Cortex of kidney (tissue), 1 donor: ENCODE measurements at places on chromosomes 12 and 14.

GRCh38 chr12:96549341-96549740 lies 60.0 kb downstream of the CFAP54 start:
- DNase-seq = no peak

GRCh38 chr14:85533861-85534291 lies 3.9 kb downstream of the FLRT2 start:
- DNase-seq = no peak

GRCh38 chr12:75853626-75854025 lies 177.9 kb downstream of the PHLDA1 start:
- no peak for DNase-seq

DNA sequence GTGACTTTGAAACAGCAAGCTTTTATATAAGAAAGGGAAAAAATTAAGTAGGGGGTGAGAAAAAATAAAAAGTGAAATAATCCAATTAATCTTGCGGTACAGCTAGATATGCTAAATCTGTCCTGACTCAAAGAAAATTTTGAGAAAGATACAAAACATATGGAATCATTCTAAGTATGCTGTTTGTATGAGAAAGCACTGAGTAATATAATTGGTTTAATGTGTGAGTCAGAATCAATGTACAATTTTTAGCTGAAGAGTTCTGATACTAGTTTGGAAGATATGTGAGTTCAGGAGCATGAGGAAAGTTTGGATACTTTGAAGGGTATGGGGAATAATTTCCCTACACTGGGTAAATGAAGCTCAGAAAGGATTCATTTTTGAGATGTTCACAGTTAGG lies 190.9 kb upstream of the RASSF8 start:
- DNase-seq = no peak

DNA sequence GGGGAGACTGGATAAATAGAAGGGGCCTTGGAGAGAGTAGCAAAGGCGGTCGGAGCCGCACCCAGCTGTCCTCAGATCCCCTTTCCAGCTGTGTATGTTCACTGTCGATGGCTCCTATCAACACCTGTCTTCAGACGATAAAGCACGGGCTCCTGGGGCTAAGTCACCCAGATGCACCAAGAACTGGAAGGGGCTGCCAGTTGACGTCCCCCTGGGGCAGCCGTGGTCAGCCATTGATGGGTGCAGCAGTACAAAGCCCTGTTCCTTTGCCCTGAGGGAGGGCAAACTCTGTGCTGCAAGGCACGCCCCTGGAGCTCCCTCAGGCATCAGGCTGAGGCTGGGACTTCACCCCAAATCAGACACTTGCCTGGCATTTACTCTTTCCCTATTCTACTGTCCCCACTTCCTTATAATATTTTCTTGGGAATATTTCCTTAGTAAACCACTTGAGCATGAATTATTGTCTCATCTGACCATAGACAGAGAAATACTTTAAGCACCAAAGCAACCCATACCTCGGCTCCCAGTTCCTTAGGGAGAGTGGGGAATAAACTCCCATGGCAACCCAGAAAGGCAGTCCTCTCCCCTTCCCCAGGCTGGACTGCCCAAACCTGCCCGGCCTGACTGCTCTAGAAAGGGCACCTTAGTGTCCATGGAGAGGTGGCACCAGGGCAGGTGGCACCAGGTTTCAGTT lies 59.6 kb upstream of the SCN8A start:
- no peak for DNase-seq

GRCh38 chr14:94570440-94570839 lies 9.2 kb downstream of the SERPINA4 start:
- DNase-seq = no peak

GRCh38 chr12:97650242-97650641 lies 187.6 kb downstream of the RMST start:
- DNase-seq = no peak

GRCh38 chr14:22266142-22266442 lies 322.9 kb downstream of the DAD1 start:
- no peak for DNase-seq

DNA sequence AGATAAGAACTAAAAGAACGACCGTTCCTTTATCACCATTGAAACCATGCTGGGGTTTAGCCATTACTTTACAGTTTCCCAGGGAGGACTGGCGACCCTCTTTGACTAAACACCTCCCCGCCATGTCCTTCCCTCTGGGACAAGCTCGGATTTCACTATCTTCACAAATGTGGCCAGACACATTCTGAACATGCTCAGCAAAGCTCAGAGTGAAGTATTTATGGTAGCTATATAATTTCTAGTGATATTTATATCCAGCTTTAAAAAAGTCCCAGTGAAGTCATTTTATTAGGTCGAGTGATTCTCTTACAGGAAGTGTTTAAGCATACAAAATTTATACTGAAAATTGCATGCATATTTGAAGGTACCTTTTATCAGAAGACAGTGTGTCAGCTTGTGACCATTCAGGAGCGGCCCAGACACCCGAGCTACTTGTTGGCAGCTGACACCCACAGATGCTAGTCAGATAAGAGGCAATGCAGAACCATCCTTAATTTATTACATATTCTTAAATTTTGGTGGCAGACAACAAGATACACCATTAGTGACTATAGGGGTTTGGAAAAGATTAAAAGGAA lies 36.8 kb downstream of the NIN start:
- DNase-seq = no peak

- DNase-seq = no peak
Measured at GRCh38 chr14:91146661-91147060, 32.8 kb downstream of the DGLUCY start.

GRCh38 chr14:58298477-58299400 lies at the start of gene ARID4A:
Gene ARID4A, plus strand, starts transcription at chr14:58298555. Its CDS starts 1,300 bp downstream, at chr14:58299855.
- no peak for DNase-seq

DNA sequence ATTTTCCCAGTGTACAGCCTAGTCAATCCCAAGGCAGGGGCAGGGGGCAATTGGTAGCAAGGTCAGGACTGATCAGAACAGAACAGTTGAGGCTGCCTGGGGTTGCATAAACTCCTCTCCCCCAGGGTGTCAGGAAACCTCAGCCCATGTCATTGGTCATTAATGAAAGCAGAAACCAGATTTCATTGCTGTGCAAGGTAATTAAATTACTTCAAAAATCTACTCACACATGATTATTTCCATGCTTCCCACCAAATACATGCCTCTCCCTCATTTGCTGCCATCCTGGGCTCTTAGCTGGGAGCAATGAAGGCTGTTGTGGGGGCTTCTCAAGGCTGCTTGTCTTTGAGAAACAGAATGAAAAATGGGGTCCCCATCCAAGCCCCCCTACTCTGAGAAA lies 124.2 kb downstream of the PHETA1 start:
- no peak for DNase-seq

DNA sequence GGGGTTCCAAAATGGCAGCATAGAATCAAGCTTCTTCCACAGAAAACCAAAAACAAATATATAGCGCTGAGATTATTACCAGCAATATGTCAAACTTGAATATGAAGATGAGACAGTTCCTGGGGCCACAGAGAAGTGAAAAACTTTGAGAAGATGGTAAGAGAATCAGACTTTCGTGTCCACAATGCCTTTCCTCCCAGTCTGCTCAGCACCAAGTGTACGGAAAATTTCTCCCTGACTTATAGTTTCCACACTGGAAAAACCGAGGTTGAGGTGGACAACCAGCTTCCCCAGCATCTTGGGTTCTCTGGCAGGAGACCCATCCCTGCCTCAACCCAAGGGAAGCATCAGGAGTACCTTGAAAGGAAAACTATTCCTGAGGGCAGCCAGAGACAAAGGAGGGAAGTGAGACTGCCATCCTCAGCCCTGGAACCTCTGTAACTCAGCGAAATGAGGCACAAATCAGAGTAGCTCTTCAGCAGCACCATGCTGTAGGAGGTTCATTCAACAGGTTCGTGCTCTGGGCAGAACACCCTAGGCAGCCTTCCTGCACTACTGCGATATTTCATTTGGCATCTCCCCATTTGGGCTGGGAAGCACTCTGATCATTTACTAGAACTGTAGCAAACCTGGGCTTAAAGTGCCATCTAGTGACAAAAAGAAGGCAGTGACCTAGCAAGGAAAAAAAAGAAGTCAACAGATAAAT lies 52.4 kb upstream of the CAPRIN2 start:
- DNase-seq = no peak

GRCh38 chr12:80472236-80472635 lies 28.2 kb downstream of the PTPRQ start:
- no peak for DNase-seq

DNA sequence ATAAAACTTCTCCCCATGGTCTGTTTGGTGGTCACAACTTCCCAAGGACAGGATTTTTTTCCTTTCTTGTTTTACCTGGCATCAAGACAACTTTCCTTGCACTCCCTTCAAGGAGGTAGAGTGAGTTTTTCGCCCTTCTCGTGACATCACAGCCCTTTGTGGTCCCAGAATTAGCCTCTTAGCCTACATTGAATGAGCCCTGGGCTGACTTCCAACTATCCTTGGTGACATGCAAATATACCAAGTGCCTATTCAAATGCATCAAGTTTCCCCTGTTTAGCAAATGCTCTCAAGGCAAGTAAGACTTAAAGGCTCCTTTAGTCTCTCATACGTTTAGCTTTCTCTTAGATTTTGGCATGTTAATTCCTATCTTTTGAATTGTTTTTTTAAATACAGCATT lies 36.6 kb downstream of the TC2N start:
- DNase-seq = no peak

- no peak for DNase-seq
Measured at GRCh38 chr14:73752297-73752992, 38.3 kb upstream of the PNMA1 start.

- no peak for DNase-seq
Measured at GRCh38 chr14:84804468-84804867, 725.5 kb upstream of the FLRT2 start.

DNA sequence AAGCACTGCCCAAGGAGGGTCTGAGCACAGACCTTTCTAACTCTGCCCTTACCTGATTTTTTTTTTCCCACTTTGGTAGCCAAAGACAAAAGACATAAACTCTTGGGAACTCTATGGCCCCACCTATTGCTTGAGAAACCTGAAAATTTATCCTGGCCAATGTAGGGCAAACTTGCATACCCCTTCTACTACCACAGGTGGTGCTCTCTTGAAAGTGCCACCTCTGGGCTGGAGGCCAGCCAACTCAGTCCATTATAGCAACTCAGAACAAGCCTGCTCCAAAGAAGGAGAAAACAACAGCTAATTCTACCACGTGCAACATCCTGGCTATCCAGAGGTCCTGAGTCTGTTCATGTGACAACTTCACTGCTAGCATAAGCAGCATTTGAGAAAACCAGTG lies 55.7 kb upstream of the ABCD2 start:
- no peak for DNase-seq

GRCh38 chr12:96238336-96239047 lies 44.3 kb downstream of the ELK3 start:
- no peak for DNase-seq
